ENCODE measurements at places on chromosomes 6 and 20. TPM values are rescaled to one million over a fixed set of nuclear protein-coding genes. Genes with fewer than 3 reads are reported as not detected.

MYLK2 gene
- not detected for total RNA-seq

TNFRSF6B gene
- 27.8 TPM for total RNA-seq

HFE gene
- total RNA-seq, result 11.4 TPM

OSBPL2 gene
- 42.9 TPM for total RNA-seq

L3MBTL1 gene
- 34.7 TPM for total RNA-seq

PRELID3B gene
- 41.7 TPM for total RNA-seq

CST2 gene
- 0.87 TPM for total RNA-seq

SRMS gene
- not detected for total RNA-seq

SIRPA gene
- total RNA-seq, result 11.7 TPM

RTF2 gene
- total RNA-seq, result 85.8 TPM

LY6G6F gene
- total RNA-seq, result not detected

CALHM6 gene
- 4.2 TPM for total RNA-seq

EPHA7 gene
- total RNA-seq, result 210 TPM

LPA gene
- total RNA-seq, result not detected

XKR7 gene
- not detected for total RNA-seq

MEI4 gene
- not detected for total RNA-seq

EYA4 gene
- 1.7 TPM for total RNA-seq

HLA-DOB gene
- total RNA-seq, result 0.40 TPM

LPIN3 gene
- total RNA-seq, result 11.8 TPM

CYP39A1 gene
- total RNA-seq, result 55.9 TPM

SYNCRIP gene
- 78.4 TPM for total RNA-seq

TPD52L1 gene
- total RNA-seq, result 17.8 TPM

COL9A3 gene
- total RNA-seq, result 8.8 TPM

RIPOR3 gene
- 24.1 TPM for total RNA-seq

MAFB gene
- 29.7 TPM for total RNA-seq

SIRPD gene
- total RNA-seq, result not detected

GFOD1 gene
- total RNA-seq, result 49.1 TPM

RHAG gene
- total RNA-seq, result 0.94 TPM

LY6G6D gene
- total RNA-seq, result not detected

KIAA0408 gene
- total RNA-seq, result 25.2 TPM

SLC22A2 gene
- not detected for total RNA-seq

PDE7B gene
- 6.8 TPM for total RNA-seq

FAM209B gene
- total RNA-seq, result not detected

FYN gene
- 66.9 TPM for total RNA-seq

Data from gastroesophageal sphincter (tissue), 4 donors.